ENCODE measurements at places on chromosomes 3 and 15.
A peak's percentile ranks its signal among the peaks of the same experiment; 100 is the strongest.

DNA sequence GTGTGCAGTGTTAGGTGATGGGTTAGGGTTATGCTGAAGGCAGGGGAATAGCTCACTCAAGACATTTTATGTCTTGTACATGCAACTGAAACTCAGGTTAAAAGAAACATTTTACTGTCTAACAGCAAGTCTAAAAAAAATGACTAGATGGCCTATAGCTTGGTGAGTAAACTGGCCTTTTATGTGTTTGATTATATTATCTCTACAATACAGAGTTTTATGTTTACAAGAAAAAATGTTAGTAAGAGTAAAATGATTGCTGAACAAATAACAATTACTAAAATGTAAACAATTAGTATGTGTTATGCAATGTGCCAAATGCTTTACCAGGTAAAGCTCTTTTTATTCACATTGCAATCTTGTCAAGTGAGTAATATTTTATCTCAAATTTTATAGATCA is 1039.6 kb downstream of the ROBO2 start:
- DNase-seq: no peak

GRCh38 chr15:98217356-98217755 is 256.9 kb downstream of the ARRDC4 start:
- DNase-seq: no peak

- peak; percentile 14 for DNase-seq
Measured at GRCh38 chr3:128503164-128503651, 10.2 kb upstream of the GATA2 start.

GRCh38 chr3:154794391-154794790 is 285.7 kb upstream of the MME start:
- DNase-seq: no peak

GRCh38 chr15:85028416-85028815 is 46.8 kb downstream of the PDE8A start:
- no peak for DNase-seq

- DNase-seq: peak; percentile 94
Measured at GRCh38 chr3:170357176-170358041, at the start of gene SKIL. Gene SKIL (plus strand): TSS chr3:170357715. CDS start chr3:170360332, 2,617 bp downstream.

- DNase-seq: no peak
Measured at GRCh38 chr3:126370055-126370454, 12.8 kb upstream of the KLF15 start.

DNA sequence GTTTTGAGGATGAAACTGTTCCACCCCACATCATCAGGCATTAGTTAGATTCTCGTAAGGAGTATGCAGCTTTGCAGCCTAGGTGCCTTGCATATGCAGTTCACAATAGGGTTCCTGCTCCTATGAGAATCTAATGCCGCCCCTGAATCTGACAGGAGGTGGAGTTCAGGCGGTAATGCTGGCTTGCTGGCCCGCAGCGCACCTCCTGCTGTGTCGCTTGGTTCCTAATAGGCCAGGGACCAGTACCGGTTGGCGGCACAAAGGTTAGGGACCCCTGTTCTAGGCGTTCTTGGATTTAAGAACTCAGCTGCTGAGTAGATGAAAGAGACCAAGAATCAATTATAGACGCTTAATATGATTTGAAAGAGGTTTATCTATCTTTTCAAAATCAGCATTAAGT is 595.4 kb downstream of the CADM2 start:
- DNase-seq: no peak

GRCh38 chr15:34603095-34603494 is 19.6 kb upstream of the GOLGA8B start:
- DNase-seq: no peak

- no peak for DNase-seq
Measured at GRCh38 chr3:100335434-100335833, 877 bp downstream of the NIT2 start.

- no peak for DNase-seq
Measured at GRCh38 chr3:48945432-48945831, 26.8 kb downstream of the ARIH2 start.

- DNase-seq: no peak
Measured at GRCh38 chr3:187957582-187957981, 196.4 kb upstream of the LPP start.
